ENCODE measurements at places on chromosomes 4 and X. TPM values are rescaled to one million over a fixed set of nuclear protein-coding genes. Genes with fewer than 3 reads are reported as not detected.
A peak's percentile ranks its signal among the peaks of the same experiment; 100 is the strongest.

FOXR2 gene
- total RNA-seq: not detected

GRCh38 chr4:54548098-54548620 is 109.6 kb upstream of the KIT start:
- DNase-seq: no peak

- no peak for DNase-seq
Measured at GRCh38 chrX:133666256-133666655, 251.0 kb upstream of the GPC4 start.

DNA sequence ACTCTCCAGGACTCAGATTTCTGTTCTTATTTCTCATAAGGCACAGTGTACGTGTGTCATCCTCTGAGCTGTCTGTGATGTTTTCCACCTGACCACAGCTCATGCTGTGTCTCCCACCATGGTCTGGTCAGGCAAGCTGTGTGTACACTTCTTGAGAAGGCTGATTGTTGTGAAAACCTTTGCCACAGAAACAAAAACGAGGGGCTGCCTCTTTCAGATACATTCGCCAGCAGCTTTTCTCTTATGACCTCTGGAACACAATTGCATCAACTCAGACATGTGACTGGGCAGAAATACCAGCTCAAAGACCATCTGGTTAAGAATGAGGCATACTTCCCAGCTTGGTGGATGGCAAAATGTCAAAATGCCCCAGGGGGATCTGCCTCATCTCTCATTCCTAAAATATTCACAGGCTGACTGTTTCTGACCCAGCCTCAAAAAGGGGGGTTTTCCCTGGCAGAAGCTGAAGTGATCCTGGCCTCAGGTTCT is 46.1 kb downstream of the PGRMC2 start:
- peak; percentile 55 for DNase-seq

- no peak for DNase-seq
Measured at GRCh38 chrX:40279762-40280161, 182.0 kb upstream of the BCOR start.

All from left lobe of liver (tissue), 2 donors.